ENCODE measurements at places on chromosomes 4 and X.

DNA sequence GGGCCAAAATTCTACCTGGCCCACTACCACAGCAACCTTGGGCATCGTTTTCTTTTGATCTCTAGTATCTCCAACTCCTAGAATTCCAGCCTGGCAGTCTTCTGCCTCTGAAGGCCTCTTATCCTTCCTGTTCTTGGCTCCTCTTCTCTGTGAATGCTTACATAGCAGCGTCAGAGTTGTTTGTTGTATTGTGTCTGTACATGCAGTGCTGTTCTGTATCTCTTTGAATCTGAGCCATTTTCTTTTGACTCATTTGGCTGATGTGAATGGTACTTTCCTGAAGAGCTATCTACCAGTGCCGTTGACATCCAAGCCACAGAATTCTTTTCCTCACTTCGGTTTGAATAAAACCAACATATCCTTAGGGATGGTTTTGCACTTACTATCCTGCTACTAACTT, 79.2 kb downstream of the TMEM164 start:
- DNase-seq = no peak

GRCh38 chr4:57544811-57545654, 434.8 kb upstream of the IGFBP7 start:
- DNase-seq = no peak

DNA sequence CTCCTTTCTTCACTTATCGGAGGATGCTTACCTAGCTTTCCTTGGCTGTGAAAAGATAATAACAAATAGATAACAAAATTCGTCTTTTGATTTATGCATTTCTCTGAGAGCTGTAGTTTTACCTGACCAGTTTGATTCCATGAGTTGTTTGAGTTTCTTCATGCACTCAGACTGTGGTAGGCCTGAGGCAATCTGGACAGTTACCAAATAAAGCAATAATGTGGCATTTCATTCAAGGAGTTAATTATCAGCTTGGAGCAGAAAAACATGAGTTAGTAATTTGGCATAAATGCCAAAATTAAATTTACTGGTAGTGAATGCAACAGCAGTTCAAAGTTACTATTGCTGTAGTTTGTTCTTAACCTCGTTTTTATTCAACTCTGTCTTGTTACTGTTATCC, 53.5 kb downstream of the FABP2 start:
- DNase-seq = no peak

- peak; percentile 21 for DNase-seq
Measured at GRCh38 chrX:22192419-22193060, 80.2 kb upstream of the CBLL2 start.

DNA sequence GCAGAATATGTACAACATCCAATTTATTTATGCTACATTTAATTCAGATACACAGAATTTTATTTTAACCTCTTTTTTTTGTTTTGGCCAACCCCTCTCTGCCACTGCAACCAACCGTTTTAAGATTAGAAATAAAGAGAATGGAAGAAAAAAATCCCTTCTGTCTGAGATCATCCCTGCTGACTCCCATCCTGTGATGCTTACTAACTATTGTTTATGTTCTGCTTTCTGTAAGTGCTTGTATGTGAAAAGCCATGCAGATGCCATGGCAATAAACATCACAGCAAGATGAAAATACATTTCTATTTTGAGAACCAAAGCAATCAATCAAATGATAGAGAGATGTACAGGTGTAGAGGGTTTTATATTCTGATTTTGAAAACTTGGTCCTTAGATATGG, 70.1 kb downstream of the GABRB1 start:
- DNase-seq = no peak

DNA sequence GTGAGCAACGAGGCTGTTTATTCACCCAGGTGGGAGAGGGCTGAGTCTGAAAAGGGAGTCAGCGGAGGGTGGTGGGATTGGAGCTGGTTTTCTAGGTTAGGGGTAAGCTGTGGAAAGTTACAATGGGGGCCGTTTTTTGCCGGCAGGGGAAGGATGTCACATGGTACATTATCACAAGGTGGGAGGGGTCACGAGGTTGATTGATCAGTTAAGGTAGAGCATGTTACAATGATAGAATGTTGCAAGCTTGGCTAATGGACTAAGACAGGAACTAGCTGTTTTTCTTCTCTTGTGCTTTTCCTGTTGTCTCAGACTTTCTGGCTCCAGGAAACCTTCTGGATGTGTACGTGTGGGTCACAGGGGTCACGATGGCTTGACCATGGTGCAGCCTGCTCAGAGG, 536.3 kb upstream of the HTR2C start:
- no peak for DNase-seq

DNA sequence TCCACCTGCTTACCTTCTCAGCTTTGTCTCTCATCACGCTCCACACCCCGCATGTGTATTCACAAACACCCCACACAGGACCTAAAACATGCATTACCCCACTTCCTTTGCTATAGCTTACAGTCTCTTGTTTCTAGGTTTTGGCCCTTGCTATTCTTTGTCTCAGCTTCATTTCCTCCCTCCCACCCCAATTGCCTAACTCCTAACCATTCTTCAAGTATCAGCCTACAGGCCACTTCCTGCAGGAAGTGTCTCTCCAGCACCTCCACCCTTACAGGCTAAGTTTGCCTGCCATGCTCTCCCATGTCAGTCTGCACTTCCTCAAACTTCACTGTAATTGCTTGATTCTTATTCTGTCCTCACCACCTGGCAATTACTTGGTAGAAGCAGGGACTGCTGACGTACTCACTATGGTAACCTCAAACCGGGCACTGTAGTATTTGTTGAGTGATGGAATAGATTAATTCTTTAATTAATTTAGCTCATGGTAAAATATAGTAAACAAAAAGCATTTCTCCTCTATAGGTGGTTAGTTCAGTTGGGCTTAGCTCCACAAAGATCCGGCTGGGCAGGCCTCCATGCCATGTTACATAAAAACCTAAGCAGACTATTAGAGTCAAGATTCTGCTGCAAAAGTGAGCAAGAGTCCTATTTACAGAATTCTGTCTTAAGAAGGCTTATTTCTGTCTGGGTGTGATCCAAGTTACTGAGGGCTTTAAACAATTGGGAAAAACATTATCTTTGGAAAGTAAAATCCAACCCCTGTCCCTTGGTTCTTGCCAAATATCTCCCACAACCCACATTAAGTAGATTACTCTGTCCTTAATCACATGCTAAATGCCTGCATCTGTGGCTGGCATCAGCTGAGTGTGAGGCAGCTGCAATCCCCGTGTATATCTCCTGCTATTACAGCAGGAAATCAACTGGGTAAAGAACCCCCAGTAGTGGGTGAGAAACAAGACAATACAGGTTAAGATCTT, 124.7 kb upstream of the CPEB2 start:
- no peak for DNase-seq

GRCh38 chr4:113824396-113824795, 62.9 kb upstream of the CAMK2D start:
- no peak for DNase-seq

DNA sequence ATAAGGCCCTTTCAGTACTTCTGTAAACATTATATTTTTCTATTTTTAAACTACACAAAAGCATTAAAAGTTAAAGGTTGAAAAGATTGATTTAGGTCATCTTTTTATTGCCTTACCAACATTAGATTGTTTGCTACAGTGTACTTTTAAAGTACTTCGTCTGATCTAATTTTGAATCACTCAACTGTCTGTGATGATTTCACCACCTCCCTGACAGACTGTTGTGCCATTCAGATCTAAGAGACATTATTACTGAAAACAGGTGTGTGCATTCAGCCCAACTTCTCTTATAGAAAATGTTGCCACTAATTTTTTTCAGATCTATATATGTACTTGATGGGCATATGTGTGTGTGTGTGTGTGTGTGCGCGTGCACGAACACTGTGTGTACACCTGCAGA, 39.3 kb downstream of the GASK1B start:
- no peak for DNase-seq

DNA sequence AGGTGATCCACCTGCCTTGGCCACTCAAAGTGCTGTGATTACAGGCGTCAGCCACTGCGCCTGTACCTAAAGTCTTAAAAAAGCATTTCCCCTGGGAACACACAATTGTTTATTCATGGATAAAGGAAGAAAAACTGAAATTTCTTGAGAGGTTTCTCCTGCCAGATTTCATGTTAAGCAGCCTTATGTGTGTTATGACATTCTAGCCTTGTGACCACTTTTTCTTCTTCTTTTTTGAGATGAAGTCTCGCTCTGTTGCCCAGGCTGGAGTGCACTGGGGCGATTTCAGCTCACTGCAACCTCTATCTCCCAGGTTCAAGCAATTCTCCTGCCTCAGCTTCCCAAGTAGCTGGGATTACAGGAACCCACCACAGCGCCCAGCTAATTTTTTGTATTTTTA, 57.8 kb upstream of the PLAC8 start:
- no peak for DNase-seq

DNA sequence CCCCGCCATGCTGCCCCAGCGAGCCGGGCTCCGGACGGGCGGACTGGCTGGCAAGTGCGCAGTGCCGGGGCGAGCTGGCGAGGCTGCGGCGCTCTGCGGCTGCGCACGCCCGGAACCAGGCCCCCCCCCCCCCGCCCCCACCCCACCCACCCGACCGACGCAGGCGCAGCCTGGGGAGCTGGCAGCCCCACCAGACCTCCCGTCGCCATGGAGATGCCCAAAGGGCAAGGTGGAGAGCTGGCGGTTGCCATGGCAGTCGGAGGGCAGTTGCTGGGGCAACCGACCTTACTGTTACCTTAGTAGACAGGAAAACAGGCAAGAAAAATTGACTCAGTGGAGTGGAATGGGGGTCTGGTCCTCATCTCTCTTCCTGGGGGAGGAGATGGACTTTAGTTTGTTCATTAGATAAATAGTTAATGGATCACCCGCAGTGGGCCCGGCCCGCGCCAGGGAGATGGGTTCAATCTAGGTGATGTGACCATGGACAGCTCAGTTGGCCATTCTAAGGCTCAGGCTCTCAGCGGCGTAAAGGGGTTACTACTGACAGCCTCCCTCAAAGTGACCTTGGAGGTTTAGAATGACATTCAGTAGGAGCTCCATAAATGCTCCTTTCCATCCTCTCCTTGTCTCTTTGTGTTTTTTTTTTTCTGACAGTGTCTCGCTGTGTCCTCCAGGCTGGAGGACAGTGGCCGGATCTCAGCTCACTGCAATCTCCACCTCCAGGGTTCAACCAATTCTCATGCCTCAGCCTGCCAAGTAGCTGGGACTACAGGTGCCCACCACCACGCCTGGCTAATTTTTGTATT, at the start of gene PCSK1N:
TSS of gene PCSK1N (minus strand) at position 87 of the 806 bp plus-strand sequence. CDS start at position 9, 78 bp downstream.
- DNase-seq = peak; percentile 8

GRCh38 chr4:109166126-109166525, 136.3 kb downstream of the COL25A1 start:
- no peak for DNase-seq

DNA sequence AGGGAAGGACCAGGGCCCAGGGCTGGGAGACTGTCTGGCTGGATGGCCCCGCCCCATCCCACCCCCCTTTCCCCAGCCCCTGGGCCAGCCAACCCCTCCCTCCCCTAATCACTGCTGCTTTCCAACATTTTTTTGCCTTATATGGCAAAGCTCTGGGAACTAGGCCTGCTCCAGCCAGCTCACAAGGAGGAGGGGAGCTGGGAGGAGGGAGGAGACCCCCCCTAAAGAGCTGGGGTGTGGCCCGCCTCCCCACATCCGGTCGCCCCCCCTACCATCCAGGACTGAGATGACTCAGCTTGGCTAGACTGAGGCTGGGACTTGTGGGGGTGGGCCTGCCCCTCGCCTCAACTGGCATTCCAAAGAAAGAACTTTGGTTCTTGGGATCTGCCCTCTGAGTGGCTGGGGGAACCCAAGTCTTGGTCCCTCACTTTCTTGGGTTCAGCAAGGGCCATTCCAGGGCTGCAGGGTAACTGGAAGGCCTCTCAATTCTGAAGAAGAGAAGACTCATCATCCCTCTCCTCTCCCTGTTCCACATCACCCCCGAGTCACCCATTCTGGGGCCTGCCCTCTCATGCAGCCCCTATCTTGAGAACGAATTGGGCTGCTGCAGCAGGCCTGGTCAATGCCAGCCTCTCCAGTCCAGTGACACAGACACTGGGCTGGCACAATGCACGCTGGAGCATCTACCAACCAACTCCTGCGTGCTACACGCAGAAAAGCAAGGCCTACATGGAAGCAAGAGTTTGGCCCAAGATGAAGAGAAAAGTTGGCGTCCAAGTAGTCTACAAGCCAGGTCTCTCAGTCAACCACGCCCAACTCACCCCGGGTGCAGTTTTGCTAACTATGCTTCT, 4.8 kb downstream of the FLNA start:
- no peak for DNase-seq

- no peak for DNase-seq
Measured at GRCh38 chr4:177483271-177483670, 41.0 kb upstream of the AGA start.
